ENCODE measurements at places on chromosomes 7 and 10.

GRCh38 chr7:33563651-33564050, 341.7 kb upstream of the BMPER start:
- no peak for DNase-seq

DNA sequence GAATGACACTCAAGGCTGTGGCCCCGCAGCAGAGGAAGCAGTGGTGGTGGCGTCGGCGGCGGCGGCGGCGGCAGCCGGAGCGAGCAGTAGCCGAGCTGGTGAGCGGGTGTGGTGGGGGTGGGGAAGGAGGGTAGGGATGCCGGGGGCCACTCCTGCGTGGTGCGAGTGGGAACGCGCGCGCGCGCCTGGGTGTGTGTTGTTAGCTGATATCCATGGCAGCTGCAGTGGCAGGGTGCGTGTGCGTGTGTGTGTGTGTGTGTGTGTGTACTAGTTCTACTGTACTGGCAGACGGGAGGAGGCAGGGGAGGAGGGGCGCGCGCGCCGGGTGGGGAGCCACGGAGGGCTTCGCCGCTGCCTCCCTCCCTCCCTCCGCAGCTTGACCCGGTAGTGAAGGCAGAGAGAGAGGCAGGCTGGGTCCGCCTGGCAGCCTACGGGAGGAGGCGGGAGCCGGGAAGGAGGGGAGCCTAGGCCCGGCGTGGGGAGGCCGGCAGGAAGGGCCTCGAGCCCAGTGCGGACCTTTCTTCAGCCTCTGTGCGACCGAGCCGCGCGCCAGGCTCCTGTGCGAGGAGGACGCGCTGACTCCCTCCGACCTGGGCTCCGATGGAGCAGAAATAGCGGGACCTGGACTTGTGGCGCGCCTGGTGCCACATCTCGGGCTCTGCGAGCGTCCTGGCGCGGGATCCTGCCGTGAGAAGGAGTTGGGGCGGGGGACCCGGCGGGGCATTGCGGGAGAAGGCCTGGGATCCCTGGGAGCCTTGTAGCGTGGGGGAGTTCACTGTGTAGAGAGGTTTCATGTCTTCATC, at the start of gene MAGI2:
Gene MAGI2, minus strand, starts transcription at position 110 of the 803 bp plus-strand sequence. CDS start 347 bp downstream, outside the sequence.
- no peak for DNase-seq

- no peak for DNase-seq
Observed at GRCh38 chr10:101063548-101064414, 2.0 kb downstream of the KAZALD1 start.

DNA sequence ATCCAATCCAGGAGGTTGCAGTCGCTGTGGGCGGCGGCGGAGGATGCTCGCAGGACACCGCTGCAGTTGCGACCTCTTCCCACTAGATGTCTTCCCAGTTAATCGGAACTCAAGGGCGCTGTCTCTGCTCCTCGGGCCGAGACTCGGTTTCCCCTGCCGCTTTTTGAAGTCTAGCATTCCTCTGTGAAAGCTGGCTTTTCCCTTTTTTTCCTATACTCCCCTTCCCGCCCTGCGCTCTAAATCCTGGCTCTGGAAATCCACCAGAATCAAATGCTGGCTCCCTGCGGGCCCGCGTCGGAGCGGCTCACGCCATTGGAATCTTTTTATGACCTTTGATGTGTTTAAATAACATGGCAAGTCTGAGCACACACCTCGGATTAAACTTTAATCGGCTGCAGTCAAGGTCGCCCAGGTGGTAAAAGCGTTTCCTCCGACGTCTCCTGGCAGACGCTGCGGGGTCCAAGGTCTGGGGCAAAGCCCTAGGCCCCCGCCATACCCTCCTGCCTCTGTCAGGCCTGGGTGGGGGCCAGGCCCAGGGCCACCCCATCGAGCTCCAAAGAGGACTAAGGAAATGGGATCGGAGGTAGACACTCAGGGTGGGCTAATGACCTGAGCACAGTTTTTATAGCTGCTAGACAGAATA, 10.7 kb upstream of the HOXA13 start:
- no peak for DNase-seq

DNA sequence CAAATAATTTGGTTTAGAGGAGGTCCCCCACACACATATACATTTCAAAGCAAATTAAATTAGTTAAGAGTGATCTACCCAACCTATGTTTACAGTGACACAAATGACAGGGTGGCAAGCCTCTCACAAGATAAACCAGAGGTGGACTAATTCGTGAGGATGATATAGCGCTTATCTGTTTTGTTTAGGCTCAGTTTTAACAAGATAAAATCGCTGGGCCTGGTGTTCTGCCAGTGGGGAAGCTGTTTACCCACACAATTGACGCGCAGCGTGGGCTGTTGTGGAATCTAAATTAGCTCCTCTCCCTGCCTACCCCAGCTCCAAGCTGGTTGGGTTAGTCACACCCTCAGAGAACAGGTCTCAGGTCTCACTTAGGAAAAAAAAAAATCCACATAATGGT, 16.7 kb upstream of the PLXNA4 start:
- DNase-seq = no peak

DNA sequence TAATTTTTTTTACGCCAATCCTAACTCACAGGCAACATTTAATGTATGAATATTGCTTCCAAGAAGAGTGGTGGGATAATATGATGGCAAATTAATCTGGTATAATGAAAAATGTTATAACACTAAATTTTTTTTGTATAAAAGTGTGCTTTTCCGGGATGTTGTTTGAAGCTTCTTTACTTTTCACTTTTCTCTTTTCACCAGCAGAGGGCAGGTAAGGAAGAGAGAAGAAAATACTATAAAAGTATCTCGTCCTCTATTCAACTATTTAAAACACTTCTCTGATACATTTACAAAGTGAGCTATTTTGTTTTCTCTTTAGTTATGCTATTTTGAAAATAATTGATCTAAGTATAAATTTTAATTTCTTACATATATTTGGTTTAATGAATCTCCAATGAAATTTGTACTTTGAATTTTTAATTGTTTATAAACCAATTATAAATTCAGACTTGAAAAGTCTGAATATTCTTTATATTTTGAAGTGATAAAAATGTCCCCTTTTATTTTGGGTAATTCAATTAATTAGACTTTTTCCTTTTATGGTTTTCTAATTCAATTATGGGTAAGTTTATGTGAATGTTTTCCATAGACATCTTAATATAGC, 20.7 kb upstream of the CFTR start:
- no peak for DNase-seq

DNA sequence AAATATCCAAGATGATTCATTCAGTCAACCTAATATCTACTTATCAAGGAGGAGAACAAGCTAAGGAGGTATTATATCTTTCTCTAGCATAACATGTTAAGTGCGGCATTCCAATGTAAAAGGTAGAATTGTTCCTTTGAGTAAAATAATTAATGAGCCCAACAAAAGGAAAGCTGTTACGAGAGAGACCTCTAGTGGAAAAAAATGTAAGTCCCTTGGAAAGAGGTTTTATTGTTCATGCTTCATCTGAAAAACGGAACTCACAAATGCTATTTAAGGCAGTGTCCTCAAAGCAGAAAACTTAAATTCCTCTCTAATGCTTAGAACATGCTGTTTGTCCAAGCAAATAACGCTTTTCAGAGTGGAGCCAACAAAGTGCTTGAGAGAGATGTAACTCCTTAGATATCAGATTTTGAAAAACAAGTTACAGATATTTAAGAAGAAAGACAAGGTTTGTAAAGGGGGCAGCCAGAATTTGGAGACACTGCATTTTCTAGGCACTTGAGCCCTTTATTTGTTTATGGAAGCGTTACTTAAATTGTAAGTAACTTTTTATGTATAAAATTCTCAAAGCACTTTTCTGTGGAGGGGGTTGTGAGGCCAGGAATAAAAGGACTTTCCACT, 119.9 kb downstream of the TFEC start:
- no peak for DNase-seq

GRCh38 chr10:4373098-4373497, 452.9 kb upstream of the AKR1E2 start:
- no peak for DNase-seq

- DNase-seq = no peak
Observed at GRCh38 chr7:72438491-72438890, 26.4 kb upstream of the CALN1 start.

GRCh38 chr7:93736668-93737369, 153.7 kb downstream of the TFPI2 start:
- DNase-seq = no peak

- no peak for DNase-seq
Observed at GRCh38 chr7:72336382-72336631, 75.8 kb downstream of the CALN1 start.

- no peak for DNase-seq
Observed at GRCh38 chr10:74227697-74228424, 76.8 kb downstream of the ADK start.

GRCh38 chr10:88233870-88234269, 349.2 kb downstream of the RNLS start:
- DNase-seq = no peak

DNA sequence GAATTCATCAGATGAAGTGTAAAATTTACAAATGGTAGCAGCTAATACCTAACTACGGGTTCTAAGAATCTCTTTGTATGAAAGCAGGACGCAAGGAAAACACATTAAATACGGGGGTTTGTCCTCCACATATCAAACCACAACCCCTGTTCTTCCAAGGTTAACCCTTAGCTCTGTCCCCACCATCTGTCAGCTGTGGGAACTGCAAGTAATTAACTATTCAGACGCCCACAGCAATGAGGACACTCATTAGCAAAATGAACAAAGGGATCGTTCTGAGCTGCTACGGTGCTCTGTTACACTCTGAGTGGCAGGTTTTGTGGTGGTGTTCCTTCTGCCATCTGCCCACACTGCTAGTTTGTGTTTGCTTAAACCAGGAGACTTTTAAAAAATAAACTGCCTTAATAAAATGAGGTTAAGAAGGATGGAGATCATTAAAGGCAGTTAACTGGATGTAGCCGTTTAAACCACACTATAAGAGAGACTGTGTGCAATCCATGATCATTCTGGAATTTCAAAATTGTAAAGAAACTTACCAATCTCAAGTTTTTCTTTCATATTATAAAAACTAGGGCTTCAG, 51.4 kb downstream of the C10orf67 start:
- no peak for DNase-seq

DNA sequence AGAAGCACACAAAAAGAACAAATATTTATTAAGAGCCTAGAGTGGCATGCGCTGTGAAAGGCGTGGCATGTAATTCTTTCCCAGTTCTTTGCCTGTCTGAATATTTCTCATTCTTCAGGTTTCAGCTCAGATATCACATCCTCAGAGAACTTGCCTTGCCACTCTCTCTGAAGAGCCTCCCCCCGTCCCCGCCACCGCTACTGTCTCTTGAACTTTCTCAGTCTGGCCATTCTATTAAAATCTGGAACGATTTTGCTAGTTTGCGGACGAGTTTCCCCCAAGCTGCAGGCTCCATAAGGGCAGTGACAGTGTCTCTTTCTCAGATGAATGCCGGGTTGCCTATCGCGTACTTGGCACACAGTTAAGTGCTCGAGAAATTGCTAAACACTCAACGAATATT, 787 bp upstream of the PLEKHA1 start:
- no peak for DNase-seq

- DNase-seq = no peak
Observed at GRCh38 chr10:129605266-129605985, 138.4 kb downstream of the MGMT start.

GRCh38 chr10:97131666-97132065, 54.1 kb downstream of the SLIT1 start:
- no peak for DNase-seq

- DNase-seq = no peak
Observed at GRCh38 chr7:131803816-131804215, 247.4 kb upstream of the PODXL start.

GRCh38 chr7:26526265-26526587, 234.6 kb downstream of the SNX10 start:
- DNase-seq = no peak

DNA sequence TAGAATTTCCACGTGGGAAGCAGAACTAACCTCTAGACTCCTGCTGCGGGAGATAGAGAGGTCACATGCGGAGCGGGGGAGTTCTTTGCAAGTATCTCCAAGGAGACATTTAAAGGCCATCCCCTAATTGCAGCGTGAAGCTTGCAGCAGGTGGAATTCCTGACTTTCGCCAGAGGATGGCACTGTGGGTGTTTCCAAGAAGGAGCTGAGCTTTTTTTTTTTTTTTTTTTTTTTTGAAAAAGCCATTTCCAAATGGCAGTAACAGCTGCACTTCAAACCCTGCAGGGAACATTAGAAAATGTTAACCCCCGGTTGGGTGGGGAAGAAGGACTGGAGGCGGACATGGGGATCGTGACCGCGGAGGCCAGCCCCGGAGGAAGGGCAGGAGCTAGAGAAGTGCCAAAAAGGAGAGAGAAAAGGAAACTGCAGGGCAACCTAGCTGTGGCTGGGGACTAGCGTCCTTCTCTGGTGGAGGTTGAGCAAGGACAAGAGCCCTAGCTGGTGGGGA, 487.7 kb downstream of the TYW1 start:
- DNase-seq = no peak

DNA sequence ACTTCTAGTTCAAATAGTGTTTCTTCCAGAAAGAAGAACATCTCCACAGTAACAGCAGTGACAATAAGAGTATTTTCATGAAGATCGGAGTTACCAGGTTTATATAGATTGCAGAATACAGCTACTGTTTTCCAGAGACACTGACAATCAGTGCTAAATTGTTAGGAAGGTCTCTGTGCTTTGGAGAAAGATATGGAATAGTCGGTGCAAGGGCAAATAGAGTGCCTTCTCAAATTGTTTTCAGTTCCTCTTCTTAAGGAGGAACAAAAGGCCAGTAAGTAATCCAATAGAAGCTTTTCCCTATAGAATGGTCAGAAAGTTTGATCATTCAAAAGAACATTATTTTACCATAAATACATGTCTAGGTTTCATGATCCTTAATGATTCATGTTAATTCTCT, 2.6 kb upstream of the KIAA1217 start:
- no peak for DNase-seq

- no peak for DNase-seq
Observed at GRCh38 chr7:131848033-131848432, 291.6 kb upstream of the PODXL start.

GRCh38 chr7:117053432-117053831, 100.1 kb downstream of the ST7 start:
- DNase-seq = no peak

- DNase-seq = no peak
Observed at GRCh38 chr10:81019029-81019890, 481.6 kb downstream of the SH2D4B start.

DNA sequence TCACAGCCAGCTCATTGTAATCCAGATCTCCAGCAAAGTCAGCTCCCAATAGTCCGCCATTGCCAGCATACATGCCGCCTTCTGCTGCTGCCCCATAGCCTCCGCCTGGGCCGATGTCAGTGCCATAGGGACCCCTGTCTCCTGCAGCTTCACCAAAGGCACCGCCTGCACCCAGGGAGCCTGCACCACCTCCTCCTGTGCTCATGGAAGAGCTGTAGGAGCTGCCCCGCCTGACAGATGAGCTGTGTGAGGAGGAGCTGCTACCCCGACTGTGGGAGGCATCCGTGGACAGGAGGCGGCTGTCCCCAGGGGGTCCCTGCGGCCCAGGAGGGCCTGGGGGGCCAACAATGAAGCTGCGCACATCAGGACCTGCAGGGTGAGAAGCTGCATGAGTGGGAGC, 51.7 kb downstream of the COL17A1 start:
- DNase-seq = no peak

DNA sequence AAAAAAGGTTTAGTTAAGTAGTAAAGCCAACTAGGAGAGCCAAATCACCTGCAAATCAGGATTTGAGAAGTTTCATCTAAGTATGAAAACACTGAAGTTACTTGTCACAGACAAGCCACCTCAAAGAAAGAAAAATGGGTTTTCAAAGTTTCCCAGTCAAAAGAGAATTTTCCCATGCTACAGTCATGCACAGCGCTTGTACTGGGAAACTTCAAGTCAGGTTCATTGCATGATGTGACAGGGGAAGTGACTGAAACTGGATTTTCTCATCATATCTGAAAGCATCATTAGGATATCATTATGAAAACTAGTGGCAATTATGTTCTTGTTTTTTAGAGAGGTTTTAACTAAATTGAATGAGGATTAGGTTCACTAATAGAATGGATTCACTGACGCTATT, 167.0 kb downstream of the SGMS1 start:
- no peak for DNase-seq

Data from stimulated activated CD8-positive, alpha-beta memory T cell treated with anti-CD3 and anti-CD28 coated beads, Interleukin-15, amount 100 ng/mL, for 24 hours (primary cell).